Hematopoietic multipotent progenitor cell treated with erythropoietin and hydrocortisone succinate and interleukin-3 and kit ligand, for 15 days (in vitro differentiated cells): ENCODE measurements at places on chromosomes 1 and 21.

GRCh38 chr21:35232545-35233176 is 183.6 kb upstream of the RUNX1 start:
- DNase-seq, result no peak

DNA sequence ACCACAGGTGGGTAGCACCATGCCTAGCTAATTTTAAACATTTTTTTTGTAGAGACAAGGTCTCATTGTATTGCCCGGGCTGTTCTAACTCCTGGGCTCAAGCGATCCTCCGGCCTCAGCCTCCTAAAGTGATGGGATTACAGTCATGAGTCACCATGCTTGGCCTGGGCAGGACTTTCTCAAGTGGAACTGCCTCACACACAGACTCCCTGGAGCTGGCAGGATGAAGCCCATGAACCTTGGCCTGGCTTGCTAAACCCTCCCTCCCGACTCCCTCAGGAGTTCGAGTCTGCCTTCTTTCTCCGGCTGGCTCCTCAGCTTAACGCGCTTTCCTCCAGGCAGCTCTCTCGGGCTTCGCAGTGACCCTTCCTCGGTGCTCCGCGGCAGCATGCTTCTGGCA is 7.7 kb upstream of the ECE1 start:
- no peak for DNase-seq

- no peak for DNase-seq
Observed at GRCh38 chr1:31757204-31757679, 6.9 kb downstream of the ADGRB2 start.

GRCh38 chr21:45262616-45263015 is 25.1 kb downstream of the POFUT2 start:
- DNase-seq, result no peak

GRCh38 chr1:33943978-33944377 is 80.1 kb downstream of the HMGB4 start:
- DNase-seq, result no peak

DNA sequence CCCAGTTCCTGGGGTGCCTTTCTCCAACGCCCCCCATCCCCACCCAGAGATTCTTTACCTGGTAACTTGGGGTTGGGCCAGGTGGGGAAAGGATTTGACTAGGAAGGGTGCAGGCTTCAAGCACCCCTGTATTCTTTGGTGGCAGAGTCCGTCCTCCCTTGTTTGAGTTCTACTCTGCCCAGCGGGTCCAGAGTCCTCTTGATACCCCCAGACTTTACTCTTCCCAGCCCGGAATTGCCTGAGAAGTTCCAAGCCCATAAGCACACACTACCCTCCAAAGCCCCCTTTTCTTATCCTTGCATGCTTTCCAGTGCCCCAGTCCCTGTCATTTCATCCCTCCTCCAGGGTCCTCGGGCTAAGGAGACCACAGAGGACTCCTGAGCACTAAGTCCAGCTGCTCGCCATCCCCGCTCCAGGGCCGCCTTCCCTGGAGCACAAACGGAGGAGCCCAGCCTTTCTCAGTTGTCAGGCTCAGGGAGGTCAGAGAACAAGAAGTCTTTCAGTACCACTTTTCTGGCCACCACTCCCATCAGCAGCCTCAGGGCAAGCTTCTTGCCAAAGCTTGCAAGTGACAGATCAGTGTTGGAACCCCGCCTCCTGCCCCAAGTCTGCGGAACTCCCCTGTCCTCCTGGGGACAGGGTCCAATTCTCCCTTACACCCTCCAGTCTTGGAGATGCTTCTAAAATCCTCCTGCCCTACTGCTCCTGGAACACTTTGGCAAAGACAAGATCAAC is 12.2 kb downstream of the SLC45A3 start:
- DNase-seq, result no peak

- no peak for DNase-seq
Observed at GRCh38 chr1:68232289-68233148, at the start of gene WLS. WLS (minus strand) TSS chr1:68232523; CDS start chr1:68232299, 224 bp downstream.

DNA sequence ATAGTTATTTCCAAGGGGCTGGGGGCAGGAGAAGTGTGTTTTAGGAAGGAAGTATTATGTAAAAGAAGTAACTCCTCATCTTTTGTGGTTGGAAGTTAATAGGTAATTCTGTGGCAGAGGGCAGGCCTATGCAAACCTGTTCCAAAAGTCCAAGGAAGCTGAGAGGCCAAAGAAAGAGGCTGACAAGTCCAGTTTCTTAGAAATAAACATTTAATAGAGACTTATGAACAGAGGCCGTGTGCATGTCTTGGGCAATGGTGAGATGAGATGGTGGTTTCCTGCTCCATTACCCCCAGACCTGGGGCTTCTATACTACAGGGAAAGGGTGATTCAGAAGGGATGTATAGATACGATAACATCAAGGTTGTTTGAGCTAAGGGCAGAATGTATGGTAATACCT is 7.6 kb upstream of the CA14 start:
- DNase-seq, result no peak

DNA sequence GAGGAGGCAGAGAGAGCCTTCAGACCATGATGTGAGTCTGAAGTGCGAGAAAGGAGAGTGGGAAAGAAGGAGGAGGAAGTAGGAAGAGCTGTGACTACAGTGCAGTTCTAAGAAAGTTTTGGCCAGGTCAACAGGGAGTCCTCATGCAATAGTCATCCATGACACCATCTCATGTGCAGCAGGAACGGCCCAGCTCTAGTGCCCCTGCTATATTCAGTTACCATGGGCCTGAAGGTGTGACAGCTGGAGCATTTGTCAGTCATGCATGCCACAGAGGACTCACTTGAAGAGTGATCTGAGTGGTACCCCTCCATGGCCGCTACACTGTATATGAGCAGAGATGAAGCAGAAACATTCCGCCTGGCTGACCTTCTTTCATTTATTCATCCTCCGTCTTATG is 77.9 kb downstream of the OMA1 start:
- DNase-seq, result no peak
